Large intestine (tissue), 12 donors: ENCODE measurements at places on chromosomes 2 and 18.

DNA sequence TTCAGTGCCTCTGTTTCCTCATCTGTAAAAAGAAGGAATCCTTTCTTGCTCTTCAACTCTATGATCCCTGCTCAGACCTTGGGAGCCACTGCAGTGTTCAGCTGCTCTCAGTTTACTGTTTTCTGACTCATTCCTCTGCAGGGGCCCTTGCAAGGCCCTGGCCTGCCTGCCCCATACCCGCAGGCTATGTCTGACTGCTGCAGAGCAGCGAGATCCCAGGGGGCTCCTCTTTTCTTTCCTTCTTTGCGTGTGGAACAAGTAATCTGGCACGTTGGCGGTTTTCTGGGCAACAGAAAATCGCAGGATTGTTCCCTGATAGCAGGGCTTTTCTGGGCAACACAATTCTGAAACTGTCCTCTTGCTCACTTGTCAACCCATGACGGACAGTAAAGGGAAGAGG, 376.0 kb downstream of the DCC start:
- H3K27me3 ChIP-seq: no peaks in the 10 kb centered on the region
- H3K36me3 ChIP-seq: no peaks in the 10 kb centered on the region
- peaks cover 18% of the 10 kb centered on the region for H3K4me1 ChIP-seq
- H3K4me3 ChIP-seq: no peak overlapping the region
- H3K27ac ChIP-seq: no peak overlapping the region

- no peaks in the 10 kb centered on the region for H3K4me1 ChIP-seq
- no peaks in the 10 kb centered on the region for H3K27me3 ChIP-seq
- no peak overlapping the region for H3K4me3 ChIP-seq
- H3K27ac ChIP-seq: no peak overlapping the region
- DNase-seq: no peak
Measured at GRCh38 chr18:79772108-79772864, 25.5 kb upstream of the KCNG2 start.

DNA sequence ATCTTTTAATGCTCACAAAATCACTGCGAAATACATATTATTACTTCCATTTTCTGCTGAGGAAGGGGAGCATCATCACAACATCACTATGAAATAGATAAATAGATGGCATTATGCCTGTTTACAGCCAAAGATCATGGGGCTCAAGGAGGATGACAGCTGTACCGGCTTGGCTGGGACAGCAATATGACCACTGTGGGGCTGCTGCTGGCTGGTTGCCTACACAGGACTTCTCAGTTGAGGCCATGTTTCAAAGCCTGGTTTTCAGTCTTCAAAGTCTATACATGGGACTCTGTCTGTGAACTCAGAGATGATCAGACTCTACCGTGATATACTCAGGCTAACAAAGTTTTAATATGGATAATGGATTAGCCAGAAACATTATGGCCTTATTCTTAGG, 58.7 kb downstream of the SPATS2L start:
- H3K27me3 ChIP-seq: no peaks in the 10 kb centered on the region
- no peak overlapping the region for H3K27ac ChIP-seq
- no peak overlapping the region for H3K4me3 ChIP-seq

- no peaks in the 10 kb centered on the region for H3K36me3 ChIP-seq
- H3K4me1 ChIP-seq: no peaks in the 10 kb centered on the region
- H3K27ac ChIP-seq: no peak overlapping the region
- no peaks in the 10 kb centered on the region for H3K27me3 ChIP-seq
Measured at GRCh38 chr2:60067006-60067405, 486.4 kb downstream of the BCL11A start.

GRCh38 chr2:163395602-163396001, 340.2 kb downstream of the FIGN start:
- no peak overlapping the region for H3K4me3 ChIP-seq
- no peaks in the 10 kb centered on the region for H3K27me3 ChIP-seq
- no peaks in the 10 kb centered on the region for H3K36me3 ChIP-seq

- no peak for DNase-seq
- peaks cover 2% of the 10 kb centered on the region for H3K4me1 ChIP-seq
- H3K27ac ChIP-seq: no peak overlapping the region
- no peaks in the 10 kb centered on the region for H3K36me3 ChIP-seq
- H3K4me3 ChIP-seq: no peak overlapping the region
- H3K27me3 ChIP-seq: peaks cover 2% of the 10 kb centered on the region
Measured at GRCh38 chr2:176501617-176502016, 232.4 kb downstream of the MTX2 start.

- H3K27me3 ChIP-seq: no peaks in the 10 kb centered on the region
- H3K4me1 ChIP-seq: no peaks in the 10 kb centered on the region
- H3K4me3 ChIP-seq: no peak overlapping the region
Measured at GRCh38 chr2:51350100-51350499, 318.2 kb upstream of the NRXN1 start.

DNA sequence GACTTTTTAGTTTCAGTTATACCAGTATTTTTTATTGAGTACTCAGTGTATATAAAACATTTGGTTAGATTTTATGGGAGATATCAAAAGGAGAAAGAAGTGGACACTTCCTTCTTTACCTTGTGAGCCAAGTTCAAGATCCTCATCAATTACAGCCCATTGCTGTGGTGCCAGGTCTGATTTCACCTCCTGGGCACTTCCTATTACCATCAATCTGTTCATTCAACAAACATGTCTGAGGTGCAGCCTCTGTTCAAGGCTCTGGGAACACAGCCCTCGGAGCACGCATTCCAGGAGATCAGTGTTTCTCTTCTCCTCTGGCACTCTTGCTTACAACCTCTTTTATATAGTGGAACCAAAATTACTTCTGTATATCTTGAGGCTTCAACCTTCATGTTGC, 171.4 kb upstream of the ALPP start:
- peaks cover 10% of the 10 kb centered on the region for H3K36me3 ChIP-seq
- no peak overlapping the region for H3K4me3 ChIP-seq
- no peak for DNase-seq
- H3K27me3 ChIP-seq: no peaks in the 10 kb centered on the region

- no peaks in the 10 kb centered on the region for H3K4me1 ChIP-seq
- H3K27ac ChIP-seq: no peak overlapping the region
- no peaks in the 10 kb centered on the region for H3K36me3 ChIP-seq
- no peaks in the 10 kb centered on the region for H3K27me3 ChIP-seq
Measured at GRCh38 chr2:146258071-146258470, 1586.8 kb upstream of the ACVR2A start.

DNA sequence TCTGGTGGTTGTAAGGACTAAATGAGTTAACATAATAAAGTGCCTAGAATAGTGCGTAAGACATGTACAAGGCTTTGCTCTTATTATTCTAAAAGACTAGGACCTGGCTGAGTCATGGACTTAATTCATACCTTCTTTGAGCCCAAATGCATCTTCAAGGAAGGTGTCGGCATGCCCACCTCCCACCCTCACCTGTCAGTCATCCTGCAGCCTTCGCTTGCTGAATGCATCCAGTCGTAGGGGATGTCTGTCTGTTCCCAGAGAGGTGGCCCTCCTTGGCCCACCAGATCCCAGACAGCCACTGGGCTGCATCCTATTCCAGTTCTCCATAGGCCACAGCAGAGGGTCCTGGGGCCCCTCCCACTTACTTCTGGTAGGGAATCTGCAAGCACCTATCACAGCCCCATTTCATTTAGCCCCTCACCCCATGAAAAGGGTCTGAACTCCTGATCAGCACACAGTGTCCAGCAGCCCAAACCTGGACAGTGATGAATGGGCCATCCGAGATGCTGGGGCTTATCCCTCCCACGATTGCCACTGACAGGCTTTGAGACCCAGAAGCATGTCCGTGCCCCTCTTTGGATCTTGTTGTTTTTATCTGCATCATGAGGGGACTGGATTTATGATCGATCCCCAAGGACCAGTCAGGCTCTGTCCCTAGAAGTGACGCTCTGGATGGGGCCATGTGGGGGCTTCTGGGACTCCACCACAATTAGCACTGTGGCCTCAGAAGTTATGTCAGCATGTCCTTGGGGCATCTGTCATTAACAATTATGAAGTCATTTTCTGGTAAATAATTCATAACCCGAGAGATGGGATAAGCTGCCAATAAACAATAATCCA, 101.1 kb downstream of the KLHL29 start:
- H3K4me1 ChIP-seq: no peaks in the 10 kb centered on the region
- no peak overlapping the region for H3K27ac ChIP-seq
- no peak overlapping the region for H3K4me3 ChIP-seq
- H3K27me3 ChIP-seq: no peaks in the 10 kb centered on the region

DNA sequence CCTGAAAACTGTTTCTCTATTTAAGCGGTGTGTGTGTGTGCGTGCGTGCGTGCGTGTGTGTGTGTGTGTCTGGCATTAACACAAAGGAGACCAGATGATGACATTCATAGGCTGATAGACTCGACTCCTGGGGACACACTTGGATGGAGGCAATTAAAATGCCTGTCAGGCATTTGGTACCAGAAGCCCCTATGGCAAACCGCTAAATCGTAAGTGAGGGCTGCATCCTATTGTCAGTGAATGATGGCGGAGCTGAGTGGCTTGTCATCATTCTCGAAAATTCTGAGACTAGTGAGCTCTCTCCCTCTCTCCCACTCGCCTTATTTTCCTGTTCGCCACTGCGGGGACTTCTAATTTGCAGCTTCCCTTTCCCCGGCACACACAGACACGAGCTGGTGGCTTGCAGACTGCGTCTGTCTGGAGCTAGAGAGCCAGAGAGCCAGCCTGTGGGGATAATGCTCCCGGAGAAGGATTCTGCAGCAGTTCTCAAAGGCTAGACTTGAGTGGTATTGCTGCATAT, 155.4 kb downstream of the MAP2 start:
- H3K27ac ChIP-seq: no peak overlapping the region
- H3K27me3 ChIP-seq: no peaks in the 10 kb centered on the region
- H3K4me1 ChIP-seq: no peaks in the 10 kb centered on the region
- no peaks in the 10 kb centered on the region for H3K36me3 ChIP-seq
- DNase-seq: no peak
- peak overlapping the region; percentile 6 for H3K4me3 ChIP-seq

DNA sequence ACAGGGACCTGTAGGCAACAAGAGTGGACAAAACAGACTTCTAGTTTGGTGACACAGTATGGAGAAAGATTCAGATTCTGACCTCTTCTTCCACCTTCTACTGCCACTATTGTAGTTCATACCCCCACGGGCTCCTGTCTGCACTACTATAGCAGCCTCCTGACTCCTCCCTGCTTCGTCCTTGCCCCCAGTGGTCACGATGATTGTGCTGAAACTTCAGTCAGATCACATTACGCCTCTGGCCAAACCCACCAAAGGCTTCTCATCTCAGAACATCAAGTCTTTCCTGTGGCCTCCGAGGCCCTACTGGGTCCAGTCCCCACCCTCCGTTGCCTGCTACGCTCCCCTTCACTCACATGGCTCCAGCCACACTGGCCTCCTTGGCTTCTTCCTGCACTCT, 147.6 kb downstream of the CYP26B1 start:
- H3K36me3 ChIP-seq: no peaks in the 10 kb centered on the region
- H3K27ac ChIP-seq: no peak overlapping the region
- no peaks in the 10 kb centered on the region for H3K27me3 ChIP-seq
- no peak for DNase-seq
- no peak overlapping the region for H3K4me3 ChIP-seq

- DNase-seq: no peak
- no peaks in the 10 kb centered on the region for H3K36me3 ChIP-seq
Measured at GRCh38 chr18:29512203-29512602, 1335.3 kb upstream of the CDH2 start.

DNA sequence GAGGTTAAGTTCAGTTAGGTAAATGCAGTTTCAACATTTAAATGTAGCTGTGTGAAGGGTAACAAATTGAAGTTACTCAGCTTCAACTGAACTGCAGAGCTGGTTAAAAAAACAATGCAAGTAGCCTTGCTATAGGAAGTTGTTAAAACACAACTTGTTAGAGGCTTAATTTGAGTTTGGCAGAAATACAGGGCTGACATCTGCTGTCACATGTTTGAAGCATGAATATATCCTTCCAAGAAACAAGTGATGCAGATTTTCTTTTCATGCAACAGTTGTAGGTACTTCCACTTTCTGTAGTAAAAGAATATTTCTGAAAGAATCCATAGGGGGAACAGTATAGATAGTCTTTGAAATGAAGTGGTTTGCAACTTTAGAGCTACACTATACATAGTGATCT, 208.7 kb upstream of the RASGRP3 start:
- H3K4me1 ChIP-seq: no peaks in the 10 kb centered on the region
- no peaks in the 10 kb centered on the region for H3K27me3 ChIP-seq
- H3K36me3 ChIP-seq: peaks cover 3% of the 10 kb centered on the region
- H3K4me3 ChIP-seq: no peak overlapping the region

- H3K27me3 ChIP-seq: no peaks in the 10 kb centered on the region
- H3K27ac ChIP-seq: peak overlapping the region; percentile 1
- DNase-seq: no peak
- H3K36me3 ChIP-seq: no peaks in the 10 kb centered on the region
Measured at GRCh38 chr2:47899915-47900816, 6.1 kb downstream of the FBXO11 start.

DNA sequence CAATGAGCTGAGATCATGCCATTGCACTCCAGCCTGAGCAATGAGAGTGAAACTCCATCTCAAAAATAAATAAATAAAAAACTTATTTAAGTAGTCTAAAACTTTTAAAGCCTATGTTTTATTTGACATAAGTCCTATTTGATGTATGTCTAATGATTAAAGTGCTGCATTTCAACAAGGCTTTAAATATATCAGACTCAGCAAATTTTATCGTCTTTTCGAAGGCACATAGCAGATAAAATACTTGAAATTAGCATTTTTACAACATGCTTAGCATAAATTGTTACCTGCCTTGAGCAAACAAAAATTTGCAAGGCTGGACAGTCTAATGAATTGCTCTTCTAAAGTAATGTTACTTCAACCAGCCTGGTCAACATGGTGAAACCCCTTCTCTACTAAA, 85.9 kb downstream of the PRKRA start:
- no peaks in the 10 kb centered on the region for H3K36me3 ChIP-seq
- H3K27ac ChIP-seq: no peak overlapping the region
- no peak for DNase-seq
- H3K4me1 ChIP-seq: no peaks in the 10 kb centered on the region
- no peak overlapping the region for H3K4me3 ChIP-seq

DNA sequence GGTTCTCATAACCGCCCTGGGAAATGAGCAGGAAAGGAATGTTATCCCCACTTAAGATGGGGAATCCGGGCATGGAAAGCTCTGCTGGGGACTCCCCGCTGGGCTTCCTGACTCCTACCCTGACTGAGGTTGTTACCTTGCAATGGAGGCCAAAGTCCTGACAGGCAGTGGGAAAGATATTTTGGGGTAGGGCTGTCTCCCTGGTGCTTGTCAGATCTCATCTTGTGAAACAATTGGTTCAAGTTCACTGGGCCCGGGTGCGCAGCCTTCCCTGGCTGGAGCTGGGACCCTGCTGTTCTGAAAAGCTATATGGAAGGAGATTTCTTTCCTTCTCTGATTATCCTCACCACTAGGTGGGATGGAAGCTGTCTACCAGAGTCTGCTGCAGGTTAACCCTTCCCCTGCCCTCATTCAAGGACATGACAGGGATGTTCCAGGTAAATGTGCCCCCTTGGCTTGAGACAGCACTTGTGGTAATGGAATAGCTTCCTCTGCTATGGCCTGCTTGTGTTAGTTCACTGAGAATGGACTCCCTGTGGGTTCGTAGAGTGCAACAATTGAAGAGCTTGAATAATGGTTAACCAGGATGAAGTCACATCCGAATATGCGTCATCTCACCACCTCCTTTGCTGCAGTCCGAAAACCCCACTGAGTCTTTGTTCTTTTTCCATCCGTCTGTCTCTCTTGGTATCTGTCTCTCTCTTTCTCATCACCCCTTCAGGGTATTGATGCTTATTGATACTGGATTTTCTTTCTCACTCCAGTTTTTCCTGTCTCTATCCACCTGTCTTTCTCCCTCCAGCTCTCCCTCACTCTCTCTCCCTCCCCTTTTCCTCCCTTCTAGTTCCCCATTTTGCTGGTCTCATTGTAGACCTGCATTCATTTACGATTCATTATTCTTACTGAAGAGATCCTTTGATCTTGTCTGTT, 67.8 kb upstream of the EPAS1 start:
- H3K36me3 ChIP-seq: no peaks in the 10 kb centered on the region
- H3K4me1 ChIP-seq: peaks cover 14% of the 10 kb centered on the region
- DNase-seq: peak; percentile 80
- no peaks in the 10 kb centered on the region for H3K27me3 ChIP-seq
- peak overlapping the region; percentile 3 for H3K27ac ChIP-seq

- H3K4me3 ChIP-seq: no peak overlapping the region
- H3K27me3 ChIP-seq: no peaks in the 10 kb centered on the region
- no peak overlapping the region for H3K27ac ChIP-seq
Measured at GRCh38 chr2:71531522-71532047, 78.2 kb downstream of the DYSF start.
